PC-9 (cell line): ENCODE measurements at places on chromosomes 11 and 22. TPM values are rescaled to one million over a fixed set of nuclear protein-coding genes. Genes with fewer than 3 reads are reported as not detected.

- no peak for DNase-seq
Measured at GRCh38 chr11:114134870-114135269, 75.4 kb downstream of the ZBTB16 start.

- no peak for DNase-seq
Measured at GRCh38 chr11:16817351-16817750, 78.9 kb downstream of the C11orf58 start.

The ANGPTL5 gene
- not detected in 2 replicates for total RNA-seq

DNA sequence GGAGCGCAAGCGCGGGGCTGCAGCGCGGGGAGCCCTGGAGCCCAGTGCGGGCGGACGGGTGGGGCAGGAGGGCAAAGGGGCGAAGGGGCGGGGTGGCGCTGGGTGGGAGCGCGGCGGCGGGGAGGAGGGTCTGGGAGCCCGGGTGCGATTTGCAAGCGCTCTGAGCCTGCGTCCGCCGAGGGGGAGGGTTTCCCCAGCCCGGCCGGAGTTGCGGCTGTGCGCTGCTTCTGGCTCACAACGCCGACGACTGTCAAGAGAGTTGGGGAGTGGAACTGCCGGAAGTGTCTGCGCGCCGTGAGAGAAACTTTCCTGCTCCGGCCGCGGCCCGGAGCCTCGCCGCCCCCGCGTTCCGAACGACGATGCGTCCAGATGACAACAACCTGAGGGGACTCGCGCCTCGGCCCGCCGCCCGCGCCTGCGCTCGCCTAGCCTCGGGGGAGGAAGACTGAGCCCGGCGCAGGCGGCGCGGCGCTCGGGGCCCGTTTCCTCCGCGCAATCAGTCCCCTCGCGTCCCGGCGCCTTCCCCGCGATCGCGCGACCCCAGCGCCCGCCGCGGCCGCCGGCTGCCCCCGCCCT is at the start of gene ARHGAP42:
TSS of gene ARHGAP42 (plus strand) at position 235 of the 576 bp plus-strand sequence. CDS start 391 bp downstream, outside the sequence.
- peak; percentile 67 for DNase-seq

GRCh38 chr11:19200410-19201201 is 1.2 kb downstream of the CSRP3 start:
- DNase-seq: peak; percentile 84

DNA sequence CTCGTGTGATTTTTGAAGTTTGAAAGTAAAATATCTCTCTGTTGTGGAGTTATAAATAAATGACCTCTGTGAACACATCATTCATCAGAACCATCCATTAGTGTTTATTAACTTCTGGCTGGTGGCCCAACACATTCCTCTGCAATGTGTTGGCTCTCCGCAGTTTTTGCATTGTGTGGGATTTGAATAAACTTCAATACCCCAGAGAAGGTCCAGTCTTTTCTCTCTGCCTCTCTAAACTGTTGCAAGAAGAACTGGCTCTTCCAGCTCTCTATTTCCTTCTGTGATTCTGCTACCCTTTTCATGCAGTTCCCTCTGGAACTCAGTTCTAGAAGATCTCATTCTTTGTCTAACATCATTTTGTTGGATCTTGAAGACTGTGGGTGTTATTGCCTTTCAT is 125.0 kb upstream of the ARHGAP42 start:
- peak; percentile 53 for DNase-seq

DNA sequence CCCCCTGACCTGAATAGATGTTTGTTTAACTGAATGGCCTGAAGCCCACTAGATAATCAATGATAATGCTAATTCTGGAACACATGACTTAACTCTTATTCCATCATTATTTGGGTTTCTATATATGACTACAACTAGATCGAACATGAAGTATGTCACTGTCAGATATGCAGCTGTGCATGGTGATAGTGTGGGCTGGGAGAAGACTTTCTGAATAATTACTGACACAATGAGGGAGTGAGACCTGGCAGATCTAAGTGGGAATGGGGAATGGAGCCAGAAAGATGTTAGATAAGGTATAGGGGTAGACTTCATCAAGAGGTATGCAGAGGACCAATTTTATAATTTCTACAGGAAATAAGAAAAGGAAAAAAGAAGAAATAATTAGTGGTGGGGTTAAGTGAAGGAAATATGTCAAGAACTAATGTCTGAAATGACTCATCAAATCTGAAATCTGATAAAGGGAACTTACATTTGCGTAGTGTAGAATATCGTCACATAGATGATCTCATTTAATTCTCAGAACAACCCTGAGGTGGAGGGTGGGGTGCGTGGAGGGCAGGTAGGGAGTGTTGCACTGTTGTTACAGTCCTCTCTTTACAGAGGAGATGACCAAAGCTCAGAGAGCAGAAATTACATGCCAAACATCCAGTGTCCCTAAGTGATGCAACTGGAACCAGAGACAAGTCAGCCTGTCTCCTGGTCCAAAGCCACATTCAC is 68.2 kb upstream of the EED start:
- peak; percentile 77 for DNase-seq
